ENCODE measurements at places on chromosomes 2 and 18. TPM values are rescaled to one million over a fixed set of nuclear protein-coding genes. Genes with fewer than 3 reads are reported as not detected.
A peak's percentile ranks its signal among the peaks of the same experiment; 100 is the strongest.

The TXNDC2 gene
- total RNA-seq: 0.11 TPM

DNA sequence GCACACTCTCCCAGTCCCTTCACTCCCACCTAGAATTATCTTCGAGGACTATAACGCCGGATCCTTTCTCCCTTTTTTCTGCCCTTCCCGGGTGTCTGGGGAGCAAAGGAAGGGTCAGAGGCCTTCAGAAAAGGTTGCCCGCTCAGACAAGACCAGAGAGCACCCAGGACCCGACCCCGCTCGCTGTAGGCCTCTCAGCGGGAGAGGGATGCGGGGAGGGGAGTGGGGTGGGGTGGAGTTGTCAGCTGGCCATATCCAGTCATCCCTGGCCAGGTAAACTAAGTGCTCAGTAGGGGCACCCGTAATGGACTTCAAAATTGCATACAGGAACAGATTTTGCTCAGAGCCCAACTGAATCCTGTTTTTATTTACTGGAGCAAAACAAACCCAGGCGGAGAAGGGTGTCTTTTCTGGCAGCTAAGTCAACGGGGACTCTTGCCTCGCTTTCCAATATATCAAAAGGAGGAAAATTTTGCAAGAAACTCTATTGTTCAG lies 65.0 kb downstream of the NOL4 start:
- H3K36me3 ChIP-seq: no peaks in the 10 kb centered on the region
- peak overlapping the region; percentile 76 for H3K4me3 ChIP-seq
- H3K4me1 ChIP-seq: peaks cover 9% of the 10 kb centered on the region
- no peak overlapping the region for H3K27ac ChIP-seq

- H3K27ac ChIP-seq: peak overlapping the region; percentile 36
- no peaks in the 10 kb centered on the region for H3K36me3 ChIP-seq
- no peaks in the 10 kb centered on the region for H3K27me3 ChIP-seq
- H3K4me1 ChIP-seq: peaks cover 11% of the 10 kb centered on the region
- H3K4me3 ChIP-seq: no peak overlapping the region
These were observed 63.5 kb downstream of the TBC1D8 start for GRCh38 chr2:101087638-101088037.

The PJVK gene
- 7.4 TPM for total RNA-seq

- H3K4me1 ChIP-seq: peaks cover 20% of the 10 kb centered on the region
- peaks cover 3% of the 10 kb centered on the region for H3K27me3 ChIP-seq
- H3K36me3 ChIP-seq: no peaks in the 10 kb centered on the region
- DNase-seq: peak; percentile 90
These were observed 12.8 kb downstream of the ATP6V1B1 start for GRCh38 chr2:70948337-70949003.

GRCh38 chr2:84231478-84231877 lies 227.6 kb downstream of the SUCLG1 start:
- H3K27ac ChIP-seq: no peak overlapping the region
- H3K27me3 ChIP-seq: no peaks in the 10 kb centered on the region
- H3K4me1 ChIP-seq: no peaks in the 10 kb centered on the region
- no peaks in the 10 kb centered on the region for H3K36me3 ChIP-seq
- DNase-seq: no peak

DNA sequence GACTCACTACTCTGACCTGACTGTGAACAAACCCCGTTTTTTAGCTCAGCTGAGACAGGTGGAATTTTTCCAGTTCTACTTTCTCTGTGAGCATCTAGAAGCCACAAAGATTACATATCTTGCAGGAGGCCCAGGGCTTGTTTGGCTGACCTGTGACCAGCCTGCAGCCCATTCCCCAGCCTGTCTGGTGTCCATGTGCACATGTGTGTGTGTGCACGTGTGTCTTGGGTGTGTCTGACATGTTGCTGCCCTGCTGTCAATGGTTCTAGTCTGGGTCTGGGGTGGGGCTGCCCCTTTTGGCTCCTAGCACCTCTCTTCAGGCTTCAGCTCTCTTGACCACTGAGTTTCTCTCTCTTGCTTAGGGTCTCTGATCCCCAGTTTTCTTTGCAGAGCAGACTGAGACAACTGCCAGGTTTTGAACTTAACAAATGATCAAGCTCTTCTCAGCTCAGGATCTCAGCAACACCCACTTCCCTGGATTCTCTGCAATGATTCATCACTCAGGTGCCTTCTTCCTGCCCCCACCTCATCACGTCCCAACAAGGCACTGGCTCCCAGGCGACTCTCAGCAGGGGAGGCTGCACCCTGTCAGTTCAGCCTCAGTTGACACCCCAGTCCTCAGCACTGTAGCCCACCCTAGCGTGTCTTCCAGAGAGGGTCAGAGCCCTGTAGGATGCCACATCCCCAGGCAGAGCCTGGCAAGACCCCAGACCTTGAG lies 130.3 kb downstream of the CELF4 start:
- no peak for DNase-seq
- no peaks in the 10 kb centered on the region for H3K4me1 ChIP-seq
- peaks cover 2% of the 10 kb centered on the region for H3K27me3 ChIP-seq
- H3K27ac ChIP-seq: no peak overlapping the region

DNA sequence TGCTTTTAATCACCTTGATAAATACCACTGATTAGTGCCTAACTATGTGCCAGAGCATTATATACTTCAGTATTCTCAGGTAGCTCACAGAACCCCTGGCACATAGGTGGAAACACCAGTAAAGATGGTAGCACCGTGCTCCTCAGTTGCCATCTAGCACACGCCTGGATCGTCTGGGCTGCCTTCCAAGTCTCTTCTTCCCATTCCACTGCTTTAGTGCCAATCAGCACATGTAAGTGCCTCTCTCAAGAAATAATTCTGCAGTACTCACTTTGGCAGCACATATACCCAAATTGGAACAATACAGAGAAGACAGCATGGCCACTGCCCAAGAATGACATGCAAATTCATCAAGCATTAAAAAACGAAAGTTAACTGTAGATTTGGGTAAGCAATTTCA lies 13.0 kb downstream of the POLR2D start:
- H3K4me1 ChIP-seq: no peaks in the 10 kb centered on the region
- H3K27me3 ChIP-seq: no peaks in the 10 kb centered on the region
- H3K27ac ChIP-seq: no peak overlapping the region
- peaks cover 33% of the 10 kb centered on the region for H3K36me3 ChIP-seq
- no peak for DNase-seq

- H3K4me3 ChIP-seq: no peak overlapping the region
- H3K27me3 ChIP-seq: no peaks in the 10 kb centered on the region
- H3K27ac ChIP-seq: no peak overlapping the region
- H3K4me1 ChIP-seq: no peaks in the 10 kb centered on the region
- no peaks in the 10 kb centered on the region for H3K36me3 ChIP-seq
These were observed 1038.7 kb upstream of the NRXN1 start for GRCh38 chr2:52070665-52071064.
